Gastroesophageal sphincter (tissue), 4 donors: ENCODE measurements at places on chromosomes 1 and 21. TPM values are rescaled to one million over a fixed set of nuclear protein-coding genes. Genes with fewer than 3 reads are reported as not detected.

Gene CASZ1
- total RNA-seq: 22.1 TPM

Gene SHISAL2A
- not detected for total RNA-seq

Gene URB2
- 6.0 TPM for total RNA-seq

Gene TIE1
- 49.3 TPM for total RNA-seq

Gene NES
- 15.3 TPM for total RNA-seq

Gene LAX1
- 1.2 TPM for total RNA-seq

Gene CRABP2
- total RNA-seq: 4.9 TPM

Gene SPRR4
- total RNA-seq: not detected

Gene POTED
- not detected for total RNA-seq

Gene ENTREP3
- 35.3 TPM for total RNA-seq

Gene AMY1B
- total RNA-seq: not detected

Gene SPRR2E
- total RNA-seq: not detected

Gene SIK1
- total RNA-seq: 1.4 TPM

Gene CDA
- total RNA-seq: 0.96 TPM

Gene EEIG2
- total RNA-seq: 11.6 TPM

Gene RAD54L
- total RNA-seq: not detected

Gene OR2L5
- not detected for total RNA-seq

Gene MATN1
- total RNA-seq: not detected

Gene TBX19
- total RNA-seq: 0.45 TPM

Gene MAN1C1
- total RNA-seq: 20.0 TPM

Gene GGPS1
- total RNA-seq: 32.2 TPM

Gene TCHH
- 0.05 TPM for total RNA-seq

Gene VPS45
- 46.1 TPM for total RNA-seq

Gene ASAP3
- 37.7 TPM for total RNA-seq

Gene FCRL2
- not detected for total RNA-seq

Gene AMY2B
- total RNA-seq: 31.4 TPM

Gene MYOM3
- total RNA-seq: 0.31 TPM

Gene IGFN1
- not detected for total RNA-seq

Gene UHMK1
- total RNA-seq: 27.6 TPM

Gene CGN
- 0.13 TPM for total RNA-seq
